ENCODE measurements at places on chromosomes 13 and 19.

GRCh38 chr13:31209172-31209840, 9.5 kb downstream of the B3GLCT start:
- no peak for DNase-seq

DNA sequence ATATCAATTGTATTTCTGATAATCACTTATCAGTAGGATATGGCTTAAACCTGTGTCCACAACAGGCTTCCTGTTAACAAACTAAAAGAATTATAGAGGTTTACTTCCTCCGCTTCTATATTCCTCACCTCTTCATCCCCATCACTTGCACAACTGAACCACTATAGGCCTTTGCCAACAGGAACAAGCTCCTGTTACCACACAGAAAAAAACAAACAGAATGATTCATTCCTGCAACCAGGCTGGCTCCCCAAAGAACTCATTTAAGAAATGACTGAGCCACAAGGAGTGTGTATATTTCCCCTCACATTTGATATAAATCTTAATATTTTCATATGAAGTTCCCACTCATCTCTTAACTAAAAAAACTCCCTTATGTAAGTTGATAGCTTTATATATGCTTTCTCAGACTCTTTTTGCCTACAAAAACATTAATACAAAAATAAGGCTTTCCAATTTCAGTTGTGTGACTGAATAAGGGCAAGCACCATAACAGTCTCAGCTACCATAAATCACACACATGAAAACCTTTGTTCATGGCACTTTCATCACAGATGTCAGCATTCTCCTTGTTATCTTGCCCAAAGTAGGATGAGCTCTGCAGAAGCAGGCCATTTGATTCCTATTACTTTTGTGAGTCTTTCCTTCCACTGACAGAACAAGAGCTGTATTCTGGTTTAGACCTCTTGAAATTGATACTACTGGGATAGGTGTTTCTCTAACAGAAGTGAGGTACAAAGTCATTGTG, 366.8 kb downstream of the SLITRK1 start:
- DNase-seq, result no peak

DNA sequence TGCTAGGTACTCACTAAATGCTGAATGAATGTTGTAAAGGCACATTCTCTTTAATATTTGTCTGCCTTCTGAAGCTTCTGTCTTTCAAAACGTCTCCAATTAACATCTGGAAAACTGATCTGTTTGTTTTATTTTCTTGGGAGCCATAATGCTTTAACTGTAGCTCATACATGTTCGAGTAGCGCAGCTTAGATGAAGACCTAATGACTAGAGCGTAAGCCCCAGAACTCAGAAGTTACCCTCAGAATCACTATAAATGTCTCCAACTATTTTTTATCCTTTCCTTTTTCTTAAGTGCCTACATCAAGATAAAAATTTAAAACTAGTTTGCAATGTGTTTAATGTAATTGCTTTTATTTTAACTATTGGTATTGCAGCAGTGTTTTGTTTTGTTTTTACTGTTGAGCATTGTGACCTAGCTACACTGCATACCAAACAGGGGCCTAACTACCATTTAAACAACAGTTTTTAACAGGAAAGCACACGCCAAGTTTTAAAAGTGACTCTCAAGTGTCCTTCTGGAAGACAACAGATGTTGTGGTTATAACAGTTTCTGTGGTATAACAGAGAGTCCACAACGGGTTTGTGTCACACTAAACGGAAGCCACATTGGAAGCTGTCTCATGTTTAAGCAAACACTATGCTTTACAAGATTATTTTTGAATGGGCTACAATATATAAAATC, 42.0 kb downstream of the MRPL57 start:
- DNase-seq, result peak; percentile 38

- DNase-seq, result no peak
Measured at GRCh38 chr13:41394166-41394565, 63.2 kb upstream of the RGCC start.

GRCh38 chr19:40444000-40444824, at the start of gene SERTAD3:
Gene SERTAD3, minus strand, starts transcription at chr19:40444335. Its CDS starts 2,255 bp downstream, at chr19:40442080.
- peak; percentile 86 for DNase-seq

- no peak for DNase-seq
Measured at GRCh38 chr13:110669036-110669435, 36.9 kb downstream of the CARS2 start.

GRCh38 chr19:40640744-40641143, 39.6 kb downstream of the LTBP4 start:
- DNase-seq, result no peak

GRCh38 chr19:57099199-57099661, 20.6 kb upstream of the USP29 start:
- peak; percentile 44 for DNase-seq

GRCh38 chr13:112992931-112993680, 24.1 kb downstream of the MCF2L start:
- DNase-seq, result no peak

- DNase-seq, result no peak
Measured at GRCh38 chr13:100245104-100245503, 156.2 kb downstream of the PCCA start.

- DNase-seq, result no peak
Measured at GRCh38 chr13:103000157-103000556, 66.1 kb downstream of the SLC10A2 start.

DNA sequence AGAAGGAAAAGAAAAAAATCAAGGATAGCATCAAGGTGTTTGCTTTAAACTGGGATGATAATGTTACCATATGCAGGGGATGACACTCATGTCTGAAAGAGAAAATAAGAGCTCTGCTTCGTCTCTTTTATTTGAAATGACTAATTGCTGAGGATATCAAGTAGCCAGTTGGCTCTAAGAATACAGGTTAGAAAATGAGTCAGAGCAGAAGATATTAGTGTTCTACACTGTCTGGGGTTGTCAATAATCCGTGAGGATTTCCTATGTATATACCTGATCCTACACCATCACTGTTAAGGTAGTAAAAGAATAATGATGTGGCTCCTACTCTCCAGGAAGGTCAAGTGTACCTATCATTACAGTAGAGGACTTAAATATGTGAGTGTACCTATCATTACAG, 562.5 kb downstream of the GPC6 start:
- no peak for DNase-seq

- DNase-seq, result no peak
Measured at GRCh38 chr13:60155978-60156377, 7.8 kb downstream of the DIAPH3 start.

DNA sequence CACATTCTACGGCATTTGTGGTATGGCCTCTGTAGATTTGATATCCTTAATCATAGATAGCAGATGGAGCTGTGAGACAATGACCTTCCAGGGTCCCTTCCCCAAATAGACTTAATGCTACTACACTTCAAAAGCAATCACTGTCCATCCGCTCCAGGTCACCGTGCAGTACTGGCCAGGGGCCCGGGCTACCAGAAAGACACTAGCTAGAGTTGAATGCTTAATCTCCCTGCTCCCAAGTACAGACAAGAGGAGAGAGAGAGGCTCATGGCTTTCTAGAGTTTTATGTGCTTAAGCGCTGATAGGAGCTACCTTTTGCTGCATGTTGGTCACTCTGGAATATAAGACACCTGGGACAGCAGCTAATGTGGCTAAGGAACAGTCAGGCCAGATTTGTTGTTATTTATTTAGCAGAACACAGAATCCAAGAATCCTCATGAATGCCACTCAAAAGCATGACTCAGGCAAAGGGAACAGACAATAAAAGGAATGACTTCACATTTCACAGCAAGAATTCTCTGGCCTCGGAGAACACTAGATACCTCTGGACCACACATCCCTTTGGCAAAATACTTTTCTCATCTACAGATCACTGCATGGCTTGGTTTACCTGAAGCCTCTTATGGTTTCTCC, 165.0 kb downstream of the LACC1 start:
- no peak for DNase-seq

GRCh38 chr13:112510002-112510780, 77.8 kb downstream of the TUBGCP3 start:
- DNase-seq, result no peak

DNA sequence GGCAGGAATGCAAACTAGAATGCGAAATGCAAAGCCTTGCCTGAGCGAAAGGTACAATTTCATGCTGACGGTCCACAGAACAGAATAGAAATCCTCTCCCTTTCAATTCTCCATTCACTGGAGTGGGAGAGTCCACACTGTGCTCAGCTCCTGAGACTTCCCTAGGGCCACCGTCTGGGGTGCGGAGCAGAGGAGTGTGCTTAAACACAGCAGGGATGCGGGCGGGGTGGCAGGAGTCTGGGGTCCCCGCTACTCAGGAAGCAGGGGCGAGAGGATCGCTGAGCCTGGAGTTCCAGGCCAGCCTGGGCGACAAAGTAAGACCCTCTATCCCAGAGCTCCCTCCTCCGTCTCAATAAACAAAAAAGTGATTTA, 552 bp upstream of the ZNF816 start:
- DNase-seq, result no peak

DNA sequence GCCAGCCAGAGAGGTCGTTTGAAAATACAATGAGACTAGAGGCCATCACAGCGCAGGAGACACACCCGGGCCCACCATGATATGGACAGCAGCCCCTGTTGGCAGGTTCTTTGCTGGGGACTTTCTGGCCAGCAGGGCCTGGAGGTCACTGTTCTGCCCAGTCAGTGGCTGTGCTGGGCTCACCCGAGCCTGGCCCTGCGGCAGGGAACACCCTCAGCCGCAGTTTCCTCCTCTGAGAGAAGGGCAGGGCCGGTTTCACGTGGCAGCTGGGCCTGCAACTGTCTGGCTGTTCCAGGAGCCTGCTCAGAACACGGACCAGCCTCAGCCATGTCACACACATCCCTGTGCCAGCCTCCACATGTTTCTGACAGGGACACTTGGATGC, 39.4 kb downstream of the ADPRHL1 start:
- DNase-seq, result no peak

GRCh38 chr19:17306285-17306714, 628 bp downstream of the MRPL34 start:
- DNase-seq, result no peak

GRCh38 chr13:109346060-109346459, 440.3 kb downstream of the IRS2 start:
- no peak for DNase-seq

- DNase-seq, result no peak
Measured at GRCh38 chr13:100389617-100390016, 199.0 kb downstream of the GGACT start.

- DNase-seq, result no peak
Measured at GRCh38 chr19:53982611-53983010, 8.8 kb upstream of the CACNG6 start.

- no peak for DNase-seq
Measured at GRCh38 chr13:29878101-29878500, 27.7 kb upstream of the UBL3 start.

GRCh38 chr19:1081301-1082164, 13.6 kb downstream of the POLR2E start:
- no peak for DNase-seq
